ENCODE measurements at places on chromosomes 11 and 22. TPM values are rescaled to one million over a fixed set of nuclear protein-coding genes. Genes with fewer than 3 reads are reported as not detected.

DNA sequence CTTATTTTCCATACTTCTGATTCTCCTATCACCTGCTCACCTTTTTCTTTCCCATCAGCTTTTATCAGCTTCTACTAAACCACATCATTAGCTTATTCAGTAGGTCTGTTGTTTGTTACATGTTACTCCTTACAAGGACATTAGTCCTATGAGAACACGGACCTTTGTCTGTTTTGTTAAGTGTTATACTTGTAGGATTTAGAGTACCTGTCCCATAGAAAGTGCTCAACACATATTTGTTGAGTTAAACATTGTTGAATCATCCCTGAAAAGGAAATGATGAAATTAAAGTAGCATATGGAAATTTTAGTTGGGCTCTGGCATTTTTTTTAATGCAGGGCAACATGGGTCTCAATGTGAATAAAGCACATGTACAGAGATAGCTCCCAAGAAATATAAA, 222.1 kb upstream of the CARD18 start:
- DNase-seq: no peak

DNA sequence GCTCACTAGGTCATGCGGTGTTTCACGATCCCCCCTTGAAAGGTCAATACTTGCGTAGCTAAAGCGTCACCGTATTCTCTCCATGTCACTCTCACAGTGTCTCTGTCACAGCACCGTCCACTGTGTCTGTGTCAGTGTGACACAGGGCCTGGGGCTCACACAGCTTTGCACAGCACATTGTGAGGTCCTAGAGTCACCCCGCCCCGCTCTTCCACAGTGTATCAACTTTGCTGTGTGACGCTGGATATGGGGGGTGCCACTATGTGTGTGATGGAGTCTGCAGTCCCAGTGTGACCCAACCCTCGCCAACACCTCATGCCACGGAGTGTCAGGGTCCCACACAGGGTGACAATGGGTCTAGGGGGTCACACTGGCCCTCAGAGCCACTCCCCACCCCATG, 583 bp downstream of the P4HA3 start:
- no peak for DNase-seq

DNA sequence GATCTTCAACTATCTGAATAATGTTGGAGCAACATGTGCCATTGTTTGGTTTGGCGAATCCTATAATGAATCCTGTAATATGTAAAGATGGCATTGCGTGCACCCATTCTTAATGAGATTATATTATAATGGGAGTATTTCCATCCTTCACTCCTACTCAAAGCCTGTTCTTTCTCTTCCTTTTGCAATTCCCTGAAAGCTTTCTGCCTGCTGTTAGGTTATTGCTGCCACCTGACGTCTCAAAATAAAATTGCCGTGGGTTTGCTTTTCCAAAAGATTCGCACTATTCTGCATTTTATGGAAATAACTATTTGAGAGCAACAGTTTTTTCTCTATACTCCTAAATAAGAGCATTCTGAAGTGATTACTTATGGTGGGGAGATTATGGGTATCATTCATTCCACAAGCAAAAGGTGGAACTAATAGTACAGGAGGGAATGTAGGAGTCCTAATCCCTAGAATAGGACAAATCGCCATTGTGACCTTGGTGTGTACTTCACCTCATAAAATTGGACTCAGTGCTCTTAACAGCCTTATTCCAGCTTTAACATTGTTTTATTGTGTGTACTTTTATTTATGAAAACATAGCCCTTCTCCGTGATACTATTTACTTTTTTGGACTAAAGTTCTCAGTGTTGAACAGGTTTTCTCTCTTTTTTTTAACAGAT, 69.6 kb upstream of the ALKBH3 start:
- no peak for DNase-seq

RPL27A gene
- total RNA-seq: 815 TPM

ACR gene
- total RNA-seq: not detected

DKK3 gene
- 548 TPM for total RNA-seq

Measured in osteocyte (in vitro differentiated cells).